Stimulated activated CD8-positive, alpha-beta memory T cell treated with anti-CD3 and anti-CD28 coated beads, Interleukin-15, amount 100 ng/mL, for 4 hours (primary cell): ENCODE measurements at places on chromosomes 7 and 10.

DNA sequence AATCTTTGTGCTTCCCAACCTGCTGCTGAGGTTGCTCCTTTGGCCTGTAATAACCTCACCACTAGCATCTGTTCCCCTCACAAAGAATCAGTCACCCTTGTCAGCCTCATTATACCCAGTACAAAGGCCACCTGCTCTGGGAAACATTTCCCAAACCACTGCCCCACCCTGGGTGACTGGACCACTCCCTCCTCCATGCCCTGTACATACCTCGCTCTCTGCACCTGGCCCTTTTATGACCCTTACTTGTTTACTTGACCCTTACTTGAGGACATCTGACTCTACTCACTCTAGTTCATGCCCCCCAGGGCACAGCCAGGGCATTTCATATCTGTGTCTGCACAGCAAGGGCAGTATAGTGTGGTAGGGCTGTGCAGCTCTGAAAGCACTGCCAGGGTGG, 21.4 kb upstream of the AOC1 start:
- DNase-seq, result no peak

GRCh38 chr7:154336295-154336694, 284.1 kb downstream of the DPP6 start:
- DNase-seq, result no peak

- DNase-seq, result no peak
These were observed 89.7 kb upstream of the RET start for GRCh38 chr10:42987121-42987541.

GRCh38 chr10:73586583-73586984, 4.6 kb downstream of the USP54 start:
- no peak for DNase-seq
